RWPE2 (cell line): ENCODE measurements at places on chromosomes 1 and 21.

DNA sequence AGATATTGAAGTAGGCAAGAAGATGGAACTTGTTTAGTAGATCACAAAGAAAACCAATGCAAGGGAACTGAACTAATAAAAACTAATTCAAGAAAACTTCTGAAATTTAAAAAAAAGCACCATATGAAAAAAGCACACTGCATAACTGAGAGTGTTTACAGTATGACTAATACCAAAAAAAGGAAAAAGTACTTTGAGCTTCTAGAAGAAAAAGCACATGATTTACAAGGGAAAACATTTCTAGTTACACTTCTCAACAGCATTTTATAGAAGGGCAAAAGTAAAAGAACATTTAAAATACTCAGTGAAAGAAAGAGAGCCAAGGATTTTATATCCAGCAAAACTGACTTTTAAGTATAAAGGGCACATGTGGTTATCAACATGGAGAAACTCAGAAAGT is 233.6 kb downstream of the RPS6KC1 start:
- DNase-seq, result no peak

GRCh38 chr1:234963180-234963903 is 165.3 kb downstream of the TOMM20 start:
- no peak for DNase-seq

DNA sequence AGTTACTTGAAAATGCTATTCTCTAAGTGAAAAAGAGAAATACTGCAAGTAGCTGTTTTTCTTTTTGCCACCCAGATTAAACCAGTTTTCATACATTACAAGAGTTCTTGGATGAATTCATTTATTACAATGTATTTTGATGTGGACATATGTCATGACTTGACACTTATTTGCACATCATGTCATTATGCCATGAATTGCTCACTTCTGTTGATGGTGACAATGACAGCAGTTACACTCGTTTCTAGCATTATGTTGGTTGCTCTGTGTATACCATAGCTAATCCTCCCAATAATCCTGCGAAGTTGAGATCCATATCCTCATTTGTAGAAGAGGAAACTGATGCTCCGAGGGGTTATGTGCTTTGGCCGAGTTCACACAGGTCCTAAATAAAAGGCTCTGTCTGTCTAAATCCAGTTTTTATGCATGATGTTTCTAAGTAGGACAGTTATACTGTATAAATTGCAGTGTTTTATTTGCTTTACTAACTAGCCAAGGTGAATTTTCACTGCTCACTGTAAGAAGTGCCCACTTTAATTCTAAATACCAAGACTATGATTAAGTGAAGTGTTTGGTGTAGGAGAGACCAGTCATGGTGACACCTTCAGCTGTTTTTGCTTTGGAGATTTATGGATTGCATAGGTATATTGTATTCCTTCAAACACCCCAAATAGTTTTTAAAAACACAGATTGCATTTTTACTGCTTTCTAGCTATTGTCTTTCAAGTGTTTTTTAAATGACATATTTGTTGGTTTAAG is 56.7 kb downstream of the PRDM2 start:
- DNase-seq, result no peak

DNA sequence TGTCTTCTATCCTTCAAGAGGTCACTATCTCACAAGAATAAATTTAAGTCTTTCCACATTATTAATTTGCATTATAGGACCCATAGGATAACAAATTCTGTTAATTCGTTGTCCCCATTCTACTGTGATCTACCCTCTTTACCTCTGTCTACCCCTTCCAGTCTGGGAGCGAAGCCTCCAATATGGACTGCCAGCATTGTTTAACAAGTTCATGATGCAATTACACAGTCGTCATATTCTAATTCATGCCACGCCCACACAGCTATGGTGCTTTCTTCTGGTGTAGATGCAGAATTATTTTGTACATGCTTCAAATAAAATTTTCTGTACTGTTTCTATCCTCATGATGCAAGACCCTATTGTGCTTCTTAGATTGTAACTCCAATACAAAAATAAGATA is 178.3 kb upstream of the PALMD start:
- no peak for DNase-seq

- no peak for DNase-seq
Observed at GRCh38 chr1:110383251-110383990, 7.4 kb downstream of the SLC16A4 start.

- DNase-seq, result no peak
Observed at GRCh38 chr1:103525114-103525606, 339 bp upstream of the RNPC3 start.

GRCh38 chr1:117370071-117370470 is 2.8 kb downstream of the MAN1A2 start:
- no peak for DNase-seq

DNA sequence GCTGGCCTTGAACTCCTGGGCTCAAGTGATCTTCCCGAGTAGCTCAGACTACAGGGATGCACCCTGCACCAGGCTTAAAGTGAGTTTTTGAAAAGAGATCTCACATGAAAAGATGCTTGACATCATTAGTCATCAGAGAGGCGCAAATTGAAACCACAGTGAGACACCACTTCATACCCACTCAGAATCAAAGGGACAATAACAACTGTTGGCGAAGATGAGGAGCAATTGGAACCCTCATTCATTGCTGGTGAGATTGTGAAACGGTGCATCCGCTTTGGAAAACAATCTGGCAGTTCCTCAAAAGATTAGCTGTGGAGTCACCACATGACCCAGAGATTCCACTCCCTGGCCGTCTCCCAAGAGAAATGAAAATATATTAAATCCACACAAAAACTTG is 122.3 kb downstream of the PGBD5 start:
- no peak for DNase-seq

DNA sequence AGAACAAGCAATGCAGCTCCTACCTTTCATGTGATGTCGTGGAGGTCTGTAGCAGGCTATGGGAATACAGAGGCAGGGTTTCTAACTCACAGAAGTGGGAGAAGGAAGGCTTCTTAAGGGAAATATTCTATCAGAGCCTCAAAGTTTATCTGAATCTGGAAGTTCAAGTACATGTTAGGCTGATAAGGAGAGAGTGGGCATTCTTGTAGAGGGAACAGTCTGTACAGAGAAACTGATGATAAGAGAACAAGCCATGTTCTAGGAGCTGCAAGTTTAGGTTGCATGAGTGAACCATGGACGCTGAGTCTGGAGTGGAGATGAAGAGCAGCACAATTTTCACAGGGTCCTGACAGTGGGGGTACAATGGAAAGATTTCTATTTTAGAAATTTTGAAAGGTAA is 344.0 kb downstream of the CHRM3 start:
- no peak for DNase-seq

DNA sequence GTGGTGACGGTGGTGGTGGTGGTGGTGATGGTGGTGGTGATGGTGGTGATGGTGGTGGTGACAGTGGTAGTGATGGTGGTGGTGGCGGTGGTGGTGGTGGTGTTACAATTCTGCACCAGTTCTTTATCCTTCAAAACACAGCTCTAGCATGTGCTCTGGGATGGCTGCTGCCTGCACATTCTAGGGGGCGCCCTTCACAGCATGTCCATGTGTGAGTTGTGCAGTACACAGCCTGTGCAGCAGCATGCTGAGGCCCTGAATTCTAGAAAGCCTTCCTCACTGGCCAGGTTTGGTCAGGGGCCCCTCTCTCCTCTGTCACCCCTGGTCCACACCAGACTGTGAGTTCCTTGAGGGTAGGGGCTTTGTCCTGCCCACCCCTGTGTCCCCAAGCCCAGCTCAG is 67.7 kb downstream of the MATN1 start:
- no peak for DNase-seq

GRCh38 chr1:204645251-204645650 is 40.3 kb downstream of the LRRN2 start:
- no peak for DNase-seq

GRCh38 chr21:41112740-41113692 is 54.9 kb upstream of the BACE2 start:
- DNase-seq, result no peak

DNA sequence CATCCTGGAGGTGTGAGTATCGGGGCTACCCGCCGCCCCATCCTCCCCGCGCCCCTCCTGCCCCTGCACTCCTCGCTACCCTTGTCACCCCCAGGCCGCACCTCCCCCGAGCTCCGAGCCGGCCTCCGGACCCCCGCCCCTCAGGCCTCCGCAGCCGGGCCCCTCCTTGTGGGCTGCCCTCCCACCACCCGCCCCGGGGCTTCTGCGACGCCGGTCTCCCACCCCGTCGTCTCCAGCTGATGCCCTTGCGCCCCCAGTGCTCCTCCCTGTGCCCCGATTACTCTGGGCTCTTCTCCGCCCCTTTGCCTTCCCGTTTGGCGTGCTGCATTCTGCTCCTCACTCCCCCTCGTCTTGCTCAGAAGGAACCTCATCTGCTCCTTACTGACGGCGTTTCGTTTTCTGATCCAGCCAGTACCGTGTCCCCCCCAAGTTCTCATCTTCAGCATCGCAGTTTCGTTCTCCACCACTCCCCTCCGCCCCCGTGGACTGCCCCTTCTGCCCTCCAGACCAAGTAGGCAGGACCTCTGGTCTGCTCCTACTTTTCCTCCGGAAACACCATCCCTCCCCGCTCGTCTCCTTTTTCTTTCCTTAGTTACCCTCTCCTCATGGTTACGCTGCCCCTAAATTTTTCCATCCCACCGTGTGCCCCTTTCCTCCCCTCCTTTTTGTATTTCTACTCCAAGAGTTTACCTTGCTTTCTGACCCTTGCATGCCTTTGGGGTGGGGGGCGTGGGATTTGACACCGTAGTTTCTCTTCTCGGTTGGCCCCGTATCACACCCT is 841 bp downstream of the SNX27 start:
- DNase-seq, result no peak

DNA sequence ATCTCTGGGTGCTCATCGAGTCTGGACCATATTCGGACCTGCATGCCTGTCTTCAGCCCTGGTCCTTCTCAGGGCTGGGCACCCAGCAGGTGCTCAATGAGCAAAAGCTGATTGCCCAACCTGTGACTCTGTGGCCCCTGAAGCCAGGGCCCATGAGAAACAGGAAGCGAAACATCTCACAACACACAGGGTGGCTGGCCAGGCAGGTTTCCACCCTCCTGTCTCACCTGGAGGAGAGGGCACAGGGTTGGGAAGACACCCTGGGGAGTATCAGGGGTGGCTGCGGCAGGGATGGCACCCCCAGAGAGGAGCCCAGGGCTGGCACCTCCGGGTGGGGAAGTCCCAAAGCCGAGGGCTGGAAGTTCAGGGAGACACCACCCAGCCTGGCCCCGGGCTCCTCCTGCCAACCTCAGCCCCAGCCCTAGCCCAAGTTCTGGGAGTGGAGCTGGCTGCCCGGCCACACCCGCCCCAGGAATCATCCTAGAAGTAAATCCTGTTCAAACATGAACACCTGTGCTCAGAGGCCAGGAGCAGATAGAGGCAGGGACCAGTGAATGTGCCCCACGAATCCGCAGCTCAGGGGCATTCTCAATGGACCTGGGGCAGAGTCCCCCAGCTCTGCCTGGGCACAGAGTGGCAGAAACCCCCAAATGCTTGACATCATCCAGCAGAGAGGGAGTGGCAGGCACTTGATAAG is 54.6 kb downstream of the RAP1GAP start:
- DNase-seq, result no peak

GRCh38 chr1:181057079-181057478 is 23.3 kb downstream of the MR1 start:
- no peak for DNase-seq

GRCh38 chr1:94721240-94721639 is 98.9 kb upstream of the SLC44A3 start:
- no peak for DNase-seq

- no peak for DNase-seq
Observed at GRCh38 chr1:109823543-109824348, 60.0 kb upstream of the EPS8L3 start.

DNA sequence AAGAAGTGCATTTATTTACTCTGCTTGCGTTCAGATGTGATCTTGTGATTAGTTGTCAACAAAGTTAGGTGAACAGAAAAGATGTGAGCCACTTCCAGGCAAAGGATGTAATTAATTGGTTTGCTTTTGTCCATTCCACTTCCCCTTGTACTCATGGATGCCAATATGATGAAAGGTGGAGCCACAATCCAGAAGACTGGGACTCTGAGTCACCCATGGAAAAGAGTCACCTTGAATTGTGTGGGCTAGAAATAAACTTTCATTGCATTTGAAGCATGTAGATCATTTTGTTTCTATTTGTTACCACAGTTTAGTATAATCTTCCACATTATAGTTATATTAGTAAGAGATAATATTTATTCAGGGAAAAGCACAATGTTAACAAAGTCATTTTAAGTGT is 684.2 kb downstream of the LTN1 start:
- DNase-seq, result no peak

DNA sequence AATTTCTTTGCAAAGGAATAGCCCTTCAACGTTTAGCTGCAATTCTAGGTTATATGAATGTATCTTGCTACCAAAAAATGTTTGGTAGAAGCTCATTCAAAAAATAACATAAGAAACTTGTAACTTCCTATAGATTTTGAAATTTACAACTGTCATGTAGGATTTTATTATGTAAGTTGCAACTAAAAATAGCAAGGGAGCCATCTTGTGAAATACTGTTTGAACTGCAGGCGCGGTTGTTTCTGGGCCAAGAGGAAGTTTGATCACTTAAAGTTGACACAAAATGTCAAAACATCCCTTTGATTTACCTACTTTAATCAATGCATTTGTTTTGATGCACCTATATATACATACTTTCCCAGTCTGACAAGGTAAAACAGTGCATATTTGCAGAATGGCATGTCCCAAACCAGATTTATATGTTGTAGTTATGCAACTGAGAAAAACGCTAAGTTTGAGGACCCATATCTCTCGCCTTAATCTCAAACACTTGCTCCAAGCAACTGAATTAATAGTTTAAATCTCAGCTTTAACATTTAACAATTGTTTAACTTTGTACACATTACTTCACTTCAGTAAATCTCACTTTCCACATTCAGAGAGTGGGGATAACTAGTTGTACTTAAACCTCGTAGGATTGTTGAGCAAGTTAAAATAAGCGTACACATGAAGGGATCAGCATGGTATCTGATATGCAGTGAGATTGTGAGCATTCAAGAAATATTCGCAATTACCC is 63.9 kb downstream of the KCNK2 start:
- DNase-seq, result no peak

DNA sequence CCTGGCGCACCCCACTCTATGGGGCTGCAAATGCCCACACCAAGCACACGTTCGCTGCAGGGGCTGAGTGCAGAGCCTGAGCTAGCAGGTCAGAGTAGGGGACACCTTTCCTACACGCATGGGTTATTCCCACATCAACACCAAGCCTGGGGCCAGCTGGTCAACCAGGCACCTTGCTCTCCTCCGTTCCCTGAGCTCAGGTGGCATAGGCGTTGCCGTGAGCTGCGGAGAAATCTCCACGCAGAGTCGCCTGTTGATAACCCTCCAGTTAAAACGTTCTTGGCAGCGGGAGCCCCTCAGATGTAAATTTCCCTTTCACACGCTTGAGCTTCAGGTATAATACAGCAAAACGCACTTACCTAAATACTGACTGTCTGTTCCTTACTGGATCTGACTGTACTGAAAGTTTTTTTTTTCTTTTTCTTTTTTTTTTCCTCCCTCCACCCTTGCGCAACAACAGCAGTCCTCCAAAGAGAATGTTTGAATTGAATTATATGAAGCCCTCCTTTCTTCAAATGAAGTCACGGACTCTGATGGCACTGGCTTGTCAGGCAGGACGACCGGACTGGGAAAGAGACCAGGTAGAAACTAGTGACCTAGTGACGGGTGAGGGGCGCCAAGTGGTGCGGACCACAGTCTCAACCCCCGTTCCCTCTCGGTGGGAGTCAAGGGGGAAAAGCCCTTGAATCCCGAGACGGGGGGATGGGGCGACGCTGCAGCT is 2.1 kb downstream of the BRINP3 start:
- DNase-seq, result no peak
